ENCODE measurements at places on chromosomes 5 and 9. TPM values are rescaled to one million over a fixed set of nuclear protein-coding genes. Genes with fewer than 3 reads are reported as not detected.

The STKLD1 gene
- total RNA-seq: 0.32 TPM

The UBE2B gene
- 20.3 TPM for total RNA-seq

The ASS1 gene
- total RNA-seq: 88.3 TPM

The HTR4 gene
- total RNA-seq: not detected

The PAEP gene
- total RNA-seq: not detected

The ZDHHC11 gene
- 0.64 TPM for total RNA-seq

The PRR16 gene
- total RNA-seq: 11.6 TPM

The ADRA1B gene
- total RNA-seq: 0.43 TPM

The CDKN2B gene
- total RNA-seq: 58.3 TPM

The ADAMTS16 gene
- 2.6 TPM for total RNA-seq

The PCDHA10 gene
- total RNA-seq: under 0.01 TPM

The SPATA6L gene
- total RNA-seq: 0.64 TPM

The DNLZ gene
- total RNA-seq: 8.2 TPM

The IFNB1 gene
- not detected for total RNA-seq

The ADAMTSL2 gene
- total RNA-seq: under 0.01 TPM

The SLC34A3 gene
- total RNA-seq: under 0.01 TPM

The TMC1 gene
- 1.3 TPM for total RNA-seq

The BTNL8 gene
- total RNA-seq: not detected

The FBP2 gene
- not detected for total RNA-seq

The HMCN2 gene
- not detected for total RNA-seq

The PCDHGA10 gene
- 12.2 TPM for total RNA-seq

The PCDHB8 gene
- total RNA-seq: under 0.01 TPM

The PDE4D gene
- total RNA-seq: 6.0 TPM

The ZNG1A gene
- total RNA-seq: 22.5 TPM

The FCN2 gene
- not detected for total RNA-seq

The STOM gene
- 118 TPM for total RNA-seq

The RNF180 gene
- total RNA-seq: 5.6 TPM

The OCLN gene
- total RNA-seq: 0.43 TPM

The NREP gene
- 146 TPM for total RNA-seq

The AK8 gene
- total RNA-seq: 0.32 TPM

The PCDHGA3 gene
- 3.2 TPM for total RNA-seq

All from fibroblast of villous mesenchyme (primary cell).